Stimulated activated CD4-positive, alpha-beta T cell treated with anti-CD3 and anti-CD28 coated beads, TNF-alpha, amount 100 ng/mL, for 1 hour (primary cell): ENCODE measurements at places on chromosomes 2 and 18.

DNA sequence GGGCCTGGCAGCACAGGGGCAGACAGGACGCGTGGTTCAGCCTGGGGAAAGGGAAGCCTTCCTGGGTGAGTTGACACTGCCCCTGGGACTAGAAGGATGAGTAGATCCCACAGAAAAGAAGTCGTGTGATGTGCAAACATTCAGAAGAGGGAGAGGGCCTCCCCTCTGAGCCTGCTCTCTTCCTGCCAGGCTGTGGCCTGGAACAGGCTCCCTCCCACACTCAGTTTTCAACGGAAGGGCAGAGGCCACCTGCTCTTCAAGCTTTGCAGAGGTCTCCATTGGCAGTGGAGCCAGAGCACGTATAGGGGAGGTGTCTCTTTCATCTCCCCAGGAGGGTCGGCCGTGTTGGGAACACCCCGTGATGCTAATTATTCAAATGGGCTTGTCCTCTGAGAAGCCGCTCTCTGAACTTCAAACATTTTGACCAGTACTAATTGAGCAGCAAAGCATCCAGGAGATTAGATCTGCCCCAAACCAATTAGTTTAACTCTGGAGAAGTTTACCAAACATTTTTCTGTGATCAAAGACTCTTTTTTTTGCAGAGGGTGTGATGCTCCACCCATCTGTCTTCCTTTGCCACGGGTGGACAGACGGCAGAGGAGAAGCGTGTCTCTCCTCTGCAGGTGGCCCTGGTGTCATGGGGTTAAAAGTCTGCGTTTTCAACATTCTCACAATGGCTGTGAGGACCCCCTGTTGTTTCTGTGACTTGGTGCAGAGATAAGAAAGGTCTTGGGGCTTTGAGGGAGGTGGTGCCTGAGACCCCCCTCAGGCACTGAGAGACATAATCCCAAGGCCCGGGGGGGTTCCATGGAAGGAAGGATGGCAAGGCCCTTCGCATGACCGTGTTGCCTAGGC lies 29.5 kb upstream of the ODC1 start:
- DNase-seq = no peak

- DNase-seq = no peak
Observed at GRCh38 chr2:171747371-171747770, 60.1 kb downstream of the DYNC1I2 start.

GRCh38 chr18:6745504-6746031 lies 16.1 kb downstream of the ARHGAP28 start:
- no peak for DNase-seq

DNA sequence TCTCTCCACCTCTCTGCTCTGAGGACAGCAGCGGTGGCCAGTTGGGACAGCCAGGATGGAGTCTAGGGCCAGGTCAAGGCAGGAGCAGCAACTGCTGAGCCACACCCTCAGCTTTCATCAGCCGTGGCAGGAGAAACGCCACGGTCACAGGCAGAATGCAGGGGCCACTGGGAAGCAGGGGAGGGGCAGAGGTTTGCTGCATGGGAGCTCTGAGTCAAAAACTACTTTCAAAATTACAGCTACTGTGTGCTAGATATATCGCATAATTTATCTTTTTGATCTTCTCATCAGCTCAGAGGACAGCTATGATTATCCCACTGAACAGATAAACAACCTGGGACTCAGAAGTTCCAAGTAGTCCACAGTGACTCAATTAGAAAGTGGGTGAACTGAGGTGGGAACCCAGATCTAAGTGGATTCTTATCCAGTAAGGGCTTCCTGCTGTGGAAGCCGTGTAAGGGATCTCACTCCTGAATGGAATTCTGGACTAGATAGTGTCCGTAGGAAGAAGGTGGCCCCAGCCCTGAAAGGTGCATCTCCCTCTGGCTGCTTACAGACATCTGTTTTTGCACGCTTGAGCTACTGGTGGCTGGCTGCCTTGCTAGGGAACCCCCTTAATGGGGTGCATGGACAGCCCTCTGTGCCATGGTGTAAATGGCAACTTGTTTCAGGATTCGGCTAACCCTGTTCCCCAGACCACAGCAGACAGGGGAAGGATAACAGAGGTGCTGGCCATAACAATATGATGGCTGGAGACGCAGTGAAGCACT lies 194.6 kb upstream of the SMAD2 start:
- no peak for DNase-seq

- no peak for DNase-seq
Observed at GRCh38 chr18:46574743-46575115, 82.3 kb downstream of the LOXHD1 start.

DNA sequence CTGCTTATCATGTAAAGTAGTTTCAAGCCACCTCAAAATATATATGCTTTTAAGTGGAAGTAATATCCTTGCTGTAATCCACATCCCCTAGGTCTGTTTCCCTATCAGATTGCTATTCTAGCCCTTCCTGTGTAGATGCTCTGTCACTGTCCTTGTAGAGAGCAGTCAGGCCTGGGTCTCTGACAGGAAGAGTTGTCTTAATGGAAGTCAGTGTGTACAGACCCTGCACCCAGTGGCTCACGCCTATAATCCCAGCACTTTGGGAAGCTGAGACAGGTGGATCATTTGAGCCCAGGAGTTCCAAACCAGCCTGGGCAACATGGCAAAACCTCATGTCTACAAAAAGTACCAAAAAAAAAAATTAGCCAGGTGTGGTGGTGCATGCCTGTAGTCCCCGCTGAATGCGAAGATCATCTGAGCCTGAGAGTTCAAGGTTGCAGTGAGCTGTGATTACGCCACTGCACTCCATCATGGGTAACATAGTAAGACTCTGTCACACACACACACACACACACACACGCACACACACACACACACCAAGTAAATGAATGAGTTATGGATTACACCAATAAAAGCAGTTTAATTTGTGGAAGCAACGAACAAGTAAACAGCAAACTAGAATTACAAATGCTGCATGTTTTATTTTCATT lies 70.2 kb upstream of the DSC1 start:
- no peak for DNase-seq

GRCh38 chr2:146786396-146786795 lies 1058.4 kb upstream of the ACVR2A start:
- DNase-seq = no peak

GRCh38 chr18:45136381-45137086 lies 455.8 kb downstream of the SETBP1 start:
- no peak for DNase-seq

GRCh38 chr18:35331367-35332087 lies 12.7 kb downstream of the ZNF24 start:
- DNase-seq = no peak

DNA sequence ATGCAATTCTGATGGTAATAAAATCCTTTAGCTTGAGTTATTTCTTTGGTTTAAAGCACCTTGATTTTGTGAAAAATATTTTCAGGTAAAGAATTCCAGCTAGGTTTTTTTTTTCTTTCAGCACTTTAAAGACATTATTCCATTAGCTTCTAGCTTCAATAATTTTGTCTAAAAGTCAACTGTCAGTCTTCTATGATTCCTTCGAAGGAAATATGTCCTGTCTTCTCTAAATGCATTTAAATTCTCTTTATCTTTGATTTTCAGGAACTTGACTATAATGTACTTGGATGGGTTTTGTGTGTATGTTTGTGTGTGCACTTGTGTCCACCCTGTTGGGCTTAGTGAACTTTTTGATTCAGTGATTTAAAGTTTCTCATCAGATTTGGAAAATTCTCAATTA lies 4.7 kb downstream of the LONRF2 start:
- DNase-seq = no peak

- DNase-seq = no peak
Observed at GRCh38 chr18:22432657-22433137, 15.0 kb upstream of the CTAGE1 start.

GRCh38 chr2:153386481-153386897 lies 92.1 kb downstream of the RPRM start:
- no peak for DNase-seq

DNA sequence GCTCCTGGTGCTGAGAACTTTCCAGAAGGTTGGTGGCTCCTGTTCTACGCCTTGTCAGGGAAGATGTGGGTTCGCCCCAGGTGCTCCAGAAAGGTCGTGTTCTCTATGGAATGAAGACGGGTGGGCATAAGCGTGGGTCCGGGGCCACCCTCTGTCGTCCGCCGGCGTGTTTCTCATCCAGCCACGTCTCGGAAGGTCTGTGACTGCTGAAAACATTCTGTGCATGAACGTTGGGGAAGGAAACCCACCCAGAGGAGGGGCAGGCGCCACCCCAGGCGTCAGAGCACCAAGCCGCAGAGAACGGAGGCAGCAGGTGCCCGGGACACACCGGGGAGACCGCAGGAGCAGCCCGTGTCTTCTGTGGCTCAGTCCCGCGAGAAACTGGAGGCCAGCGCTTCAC lies 118.2 kb downstream of the RTP5 start:
- no peak for DNase-seq

DNA sequence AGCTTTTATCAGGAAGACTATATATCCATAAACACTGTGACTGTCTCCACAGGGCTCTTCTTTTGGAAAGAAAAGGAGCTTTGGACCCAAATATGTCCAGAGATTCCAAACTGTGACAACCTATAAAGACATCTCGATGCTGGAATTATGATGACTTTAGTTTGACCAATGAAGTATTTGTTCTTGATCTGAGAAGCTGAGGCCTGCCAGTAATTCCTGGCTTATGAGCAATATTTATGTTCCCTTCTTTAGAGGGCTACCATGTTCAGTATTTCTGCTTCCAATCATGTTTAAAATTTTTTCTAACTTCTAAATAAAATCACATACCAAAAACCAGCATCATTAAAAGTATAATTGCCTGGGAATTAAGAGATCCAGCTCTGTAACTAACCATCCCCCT lies 41.1 kb downstream of the FEZ2 start:
- DNase-seq = no peak

GRCh38 chr18:62522178-62522503 lies 684 bp upstream of the ZCCHC2 start:
- no peak for DNase-seq

DNA sequence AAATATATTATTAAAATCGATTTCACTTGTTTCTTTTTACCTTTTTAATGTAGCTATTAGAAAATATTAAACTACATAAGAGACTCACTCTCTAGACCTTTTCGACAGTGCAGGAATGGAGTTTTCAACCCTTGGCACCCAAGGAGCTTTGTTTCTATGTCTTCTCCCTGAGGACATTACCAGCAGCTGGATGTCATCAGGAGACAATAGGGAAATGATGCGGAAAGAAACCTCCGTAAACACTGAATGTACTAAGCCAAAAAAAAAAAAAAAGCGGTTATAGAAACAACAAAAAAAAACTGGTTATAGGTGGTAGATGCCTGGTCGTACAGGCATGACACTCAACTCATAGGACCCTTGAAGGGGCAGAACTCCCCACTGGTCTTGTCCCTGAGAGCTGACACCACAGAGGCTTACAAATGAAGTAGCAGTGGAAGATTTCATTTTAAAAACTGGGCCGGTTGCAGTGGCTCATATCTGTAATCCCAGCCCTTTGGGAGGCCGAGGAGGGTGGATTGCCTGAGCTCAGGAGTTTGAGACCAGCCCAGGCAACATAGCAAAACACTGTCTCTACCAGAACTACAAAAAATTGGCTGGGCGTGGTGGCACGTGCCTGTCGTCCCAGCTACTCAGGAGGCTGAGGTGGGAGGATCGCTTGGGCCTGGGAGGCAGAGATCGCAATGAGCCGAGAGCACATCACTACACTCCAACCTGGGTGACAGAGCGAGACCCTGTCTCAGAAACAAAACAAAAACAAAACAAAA lies 23.8 kb downstream of the THAP4 start:
- DNase-seq = no peak

GRCh38 chr2:132441051-132441450 lies 24.4 kb downstream of the GPR39 start:
- no peak for DNase-seq

GRCh38 chr2:42829671-42830440 lies 37.5 kb upstream of the HAAO start:
- no peak for DNase-seq

GRCh38 chr2:196610796-196611195 lies 28.7 kb upstream of the CCDC150 start:
- no peak for DNase-seq

DNA sequence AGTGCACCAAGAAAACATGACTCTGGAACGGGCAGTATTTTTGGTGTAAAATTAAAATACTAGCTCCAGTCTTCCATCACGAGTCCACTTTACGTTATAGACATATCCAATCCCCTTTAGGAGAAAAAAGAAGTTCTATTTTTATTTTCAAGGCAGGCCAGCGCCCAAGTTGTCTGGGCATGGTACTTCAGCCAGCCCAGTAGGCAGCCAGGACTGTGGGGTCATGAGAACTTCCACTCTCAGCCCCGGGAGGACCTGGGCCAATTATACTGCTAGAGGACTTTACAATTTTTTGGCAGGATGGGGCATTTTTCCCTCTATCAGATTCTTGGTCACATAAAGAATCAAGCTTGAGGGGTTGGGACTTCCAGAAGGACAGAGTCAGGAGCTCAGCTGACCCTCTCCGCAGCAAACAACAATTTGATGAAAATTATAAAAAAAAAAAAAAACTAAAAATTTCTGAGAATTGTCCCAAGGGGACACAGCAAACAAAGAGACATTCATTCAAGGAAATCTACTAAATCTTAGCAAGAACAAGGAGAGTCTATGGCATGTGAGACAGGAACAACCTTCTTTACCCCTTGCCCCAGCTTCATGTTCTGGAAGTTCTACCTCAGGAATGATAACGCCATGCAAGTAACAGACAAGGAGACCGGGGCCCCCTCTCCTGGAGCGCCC lies 37.3 kb upstream of the B3GNT2 start:
- DNase-seq = no peak

DNA sequence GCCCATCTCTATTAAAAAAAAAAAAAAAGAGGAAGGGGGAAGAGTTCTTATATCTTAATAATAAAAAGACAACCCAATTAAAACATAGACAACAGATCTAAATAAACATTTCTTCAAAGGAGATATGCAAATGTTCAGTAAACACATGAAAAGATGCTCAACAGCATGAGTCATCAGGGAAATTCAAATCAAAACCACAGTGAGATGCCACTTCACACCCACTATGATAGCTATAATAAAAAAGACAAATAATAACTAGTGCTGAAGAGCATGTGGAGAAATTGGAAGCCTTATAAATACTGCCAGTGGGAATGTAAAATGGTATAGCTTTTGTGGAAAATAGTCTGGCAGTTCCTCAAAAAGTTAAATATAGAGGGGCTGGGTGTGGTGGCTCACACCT lies 61.5 kb upstream of the CYP20A1 start:
- no peak for DNase-seq

DNA sequence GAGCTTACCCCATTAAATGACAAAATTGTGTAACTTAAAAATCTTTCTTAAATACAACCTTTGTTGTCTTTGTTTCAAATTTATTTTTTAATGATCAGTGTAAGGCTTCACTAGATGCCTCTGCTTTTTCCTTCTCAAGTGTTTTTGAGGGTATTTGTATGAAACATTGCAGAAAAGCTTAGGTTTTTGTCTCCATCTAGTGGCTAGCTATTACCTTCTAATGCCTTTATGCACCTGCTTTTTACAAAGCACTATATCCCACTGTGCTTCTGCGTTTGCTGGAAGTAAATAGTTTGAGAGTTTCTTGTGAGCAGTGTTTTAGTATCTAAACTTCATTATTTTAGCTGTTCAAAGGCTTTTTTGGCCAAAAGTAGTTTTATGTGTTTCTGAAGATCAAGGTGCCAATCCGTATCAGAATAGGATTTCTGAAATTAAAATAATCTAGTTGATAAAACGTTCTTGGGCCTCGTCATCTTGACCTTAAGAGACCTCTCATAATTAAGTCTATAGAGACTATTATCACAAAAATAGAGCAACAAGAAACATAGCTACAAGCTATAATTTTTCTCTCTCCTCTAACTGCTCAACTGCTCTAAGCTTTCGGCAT lies 47.0 kb downstream of the IWS1 start:
- DNase-seq = no peak
